ENCODE measurements at places on chromosomes 2 and 18.

GRCh38 chr2:16615246-16615645 lies 50.4 kb downstream of the CYRIA start:
- no peak for DNase-seq

DNA sequence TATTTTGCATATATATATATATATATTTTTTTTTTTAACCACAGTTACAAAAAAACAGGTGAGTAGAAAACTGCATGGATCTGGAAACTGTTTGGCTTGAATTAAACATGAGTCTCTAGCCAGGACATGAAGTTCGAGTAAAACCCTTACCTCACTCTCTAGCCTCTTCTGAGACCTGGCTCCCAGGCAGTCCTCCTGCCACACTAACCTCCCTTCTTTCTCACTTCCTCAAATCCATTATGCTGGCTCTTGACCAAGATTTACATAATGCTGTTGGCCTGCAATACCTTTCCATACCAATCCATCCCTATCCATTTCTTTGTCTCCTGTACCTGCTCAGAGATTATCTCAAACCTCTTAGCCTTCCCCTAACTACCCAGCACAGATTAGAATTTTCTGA lies 34.0 kb downstream of the PIGN start:
- DNase-seq: no peak

GRCh38 chr2:71882949-71883472 lies 264.7 kb downstream of the CYP26B1 start:
- no peak for DNase-seq

- no peak for DNase-seq
Observed at GRCh38 chr2:191687867-191688266, 9.9 kb downstream of the NABP1 start.

DNA sequence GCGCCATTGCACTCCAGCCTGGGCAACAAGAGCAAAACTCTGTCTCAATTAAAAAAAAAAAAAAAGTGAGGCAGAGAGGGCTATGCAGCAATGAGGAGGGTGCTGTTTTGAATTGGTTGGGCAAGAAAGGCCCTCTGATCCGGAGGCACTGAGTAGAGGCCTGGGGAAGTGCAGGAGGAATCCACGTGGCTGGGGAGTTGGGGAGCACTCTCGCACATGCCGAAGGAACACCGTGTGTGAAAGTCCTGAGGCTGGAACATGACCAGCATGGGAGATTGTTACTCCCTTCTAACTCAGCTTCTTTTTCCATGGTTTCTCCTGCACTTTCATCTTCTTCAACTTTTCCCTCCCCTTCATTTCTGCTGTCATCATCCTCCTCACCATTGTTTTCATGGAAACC lies 347.9 kb upstream of the HS6ST1 start:
- no peak for DNase-seq

DNA sequence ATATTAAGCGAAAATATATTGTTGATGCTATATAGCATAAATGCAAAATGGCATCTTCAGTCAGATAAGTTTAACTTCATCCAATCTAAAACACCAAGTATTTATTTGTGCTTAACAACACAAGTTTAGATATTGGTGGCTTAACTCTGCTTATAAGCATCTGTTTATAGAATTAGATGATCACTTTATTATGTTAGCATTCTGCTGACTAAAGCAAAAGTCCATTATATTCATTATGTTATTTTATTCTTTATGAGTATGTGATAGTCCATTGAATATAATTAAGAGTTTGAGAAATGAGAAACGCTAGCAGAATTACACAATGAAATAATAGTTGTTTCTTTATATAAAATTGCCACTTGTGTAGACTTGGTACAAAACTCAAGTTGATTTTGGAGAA lies 401.2 kb upstream of the CDH7 start:
- DNase-seq: no peak

GRCh38 chr18:26342646-26343045 lies 116.4 kb downstream of the TAF4B start:
- DNase-seq: no peak

DNA sequence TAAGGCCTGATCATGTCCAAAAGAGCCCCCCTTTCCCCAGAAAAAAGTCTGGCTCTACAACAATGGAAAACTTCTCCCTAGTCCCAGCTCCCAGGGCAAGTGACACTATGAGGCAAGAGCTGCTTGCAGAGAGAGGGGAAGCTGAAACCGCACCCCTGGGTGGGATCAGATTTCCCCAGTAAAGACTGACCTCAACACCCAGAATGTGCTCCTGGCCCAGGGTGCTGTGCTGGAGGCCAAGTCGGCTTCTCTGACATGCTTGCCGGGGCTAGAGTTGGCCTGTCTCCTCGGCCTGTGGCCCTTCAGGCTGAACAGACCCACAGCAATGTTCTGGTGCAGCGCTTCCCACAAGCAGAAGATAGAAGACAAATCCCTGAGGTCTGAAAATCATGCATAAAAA lies 18.4 kb upstream of the ST8SIA3 start:
- no peak for DNase-seq

GRCh38 chr2:46471-47345 lies at the start of gene FAM110C:
Gene FAM110C (minus strand): TSS chr2:46505. CDS start chr2:46385, 120 bp downstream.
- DNase-seq: no peak

- no peak for DNase-seq
Observed at GRCh38 chr2:134836986-134837385, 1.4 kb upstream of the ACMSD start.

- DNase-seq: no peak
Observed at GRCh38 chr2:42794271-42795046, 2.1 kb upstream of the HAAO start.

DNA sequence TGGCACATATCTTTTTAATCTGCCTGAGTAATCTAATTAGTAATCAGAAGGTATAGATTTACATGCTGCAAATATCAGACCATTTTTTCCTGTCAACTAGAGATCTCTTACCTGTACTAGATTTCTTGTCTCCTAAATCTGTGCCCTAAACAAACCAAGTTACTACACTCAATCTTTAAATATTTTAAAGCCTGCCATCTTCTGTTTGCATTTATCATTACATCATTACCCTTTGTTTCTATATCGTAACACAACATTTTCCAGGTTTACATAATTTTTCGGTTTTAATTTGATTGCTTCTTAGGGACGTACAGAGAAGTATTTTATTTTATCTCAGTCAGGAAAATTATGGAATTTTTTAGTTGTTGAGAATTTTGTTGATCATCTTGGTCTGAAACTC lies 25.7 kb downstream of the PSMA8 start:
- no peak for DNase-seq

DNA sequence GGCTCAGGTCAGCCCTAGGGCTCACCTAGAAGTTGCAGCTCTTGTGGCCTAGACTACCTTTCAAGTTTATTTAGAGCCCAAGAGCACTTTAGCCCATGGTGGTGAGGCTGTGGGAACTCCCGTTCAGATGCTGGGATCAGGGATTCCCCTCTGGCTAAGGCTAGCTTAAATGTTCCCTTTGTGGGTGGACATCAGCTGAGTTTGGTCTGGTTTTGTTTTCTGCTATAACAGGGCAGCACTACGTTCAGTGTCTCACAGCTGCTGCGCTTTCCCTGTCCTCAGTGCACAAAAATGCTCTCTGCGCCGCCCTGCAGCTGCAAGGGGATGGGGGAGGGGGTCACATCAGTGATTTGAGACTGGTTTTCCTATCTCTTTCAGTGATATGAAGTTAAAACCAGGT lies 170.5 kb upstream of the KCNJ3 start:
- DNase-seq: no peak

DNA sequence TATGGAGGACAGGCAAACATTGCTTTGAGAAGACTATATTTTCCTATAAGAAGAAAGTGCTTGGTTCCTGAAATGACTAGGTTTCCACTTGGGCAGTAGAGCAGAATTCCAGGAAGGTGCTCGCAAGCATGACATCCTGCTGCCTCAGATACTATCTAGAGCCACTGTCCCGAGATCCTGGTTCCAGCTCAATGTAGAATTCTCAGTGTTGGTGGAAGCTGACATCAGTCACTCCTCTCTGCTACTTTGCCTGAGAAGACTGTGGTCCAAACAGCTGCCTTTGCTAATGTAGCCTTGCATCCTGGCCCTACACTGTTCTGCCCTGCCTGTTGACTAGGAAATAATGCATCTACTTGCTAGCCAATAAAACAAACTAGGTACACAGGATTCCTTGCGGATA lies 50.0 kb upstream of the ITGA6 start:
- DNase-seq: no peak

DNA sequence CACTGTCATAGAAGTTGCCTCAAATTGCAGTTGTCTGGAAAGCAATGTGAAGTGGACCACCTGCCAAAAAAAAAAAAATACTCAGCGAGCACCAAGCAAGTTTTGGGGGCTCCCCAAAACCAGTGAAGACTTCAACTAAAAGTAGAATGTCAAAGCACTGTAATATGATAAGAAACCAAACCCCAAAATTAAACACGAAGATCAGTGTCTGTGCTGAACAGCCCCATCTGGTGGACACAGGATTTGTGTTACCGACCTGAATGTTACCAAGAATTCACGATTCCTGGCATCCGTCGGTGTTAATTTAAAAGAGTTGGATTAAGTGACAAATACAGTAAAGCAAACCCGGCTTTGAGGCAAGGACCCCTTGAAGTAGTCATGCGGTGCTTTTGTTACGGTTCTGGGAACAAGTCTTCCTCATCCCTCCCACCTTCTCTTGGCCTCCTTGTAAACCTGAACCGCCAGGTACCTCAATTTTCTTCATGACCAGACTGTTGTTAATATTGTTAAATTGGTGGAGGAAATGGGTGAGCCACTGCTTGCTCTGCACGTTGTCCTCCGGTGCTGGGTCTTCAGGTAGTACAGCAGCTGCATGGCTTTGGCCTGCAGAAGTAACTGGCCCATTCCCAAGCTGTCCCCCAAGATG lies 31.3 kb upstream of the SSB start:
- DNase-seq: no peak

- DNase-seq: no peak
Observed at GRCh38 chr2:147660680-147661079, 184.1 kb upstream of the ACVR2A start.

- no peak for DNase-seq
Observed at GRCh38 chr2:7730449-7730848, 813.2 kb downstream of the RNF144A start.

- no peak for DNase-seq
Observed at GRCh38 chr2:162217598-162217997, 25.6 kb downstream of the FAP start.

- no peak for DNase-seq
Observed at GRCh38 chr18:50651334-50651733, 91.4 kb downstream of the MAPK4 start.

GRCh38 chr2:41707790-41708451 lies 339.9 kb upstream of the PKDCC start:
- no peak for DNase-seq

GRCh38 chr2:223779877-223780276 lies 57.5 kb downstream of the AP1S3 start:
- DNase-seq: peak; percentile 10

GRCh38 chr2:105781274-105781978 lies 36.7 kb downstream of the NCK2 start:
- DNase-seq: no peak

DNA sequence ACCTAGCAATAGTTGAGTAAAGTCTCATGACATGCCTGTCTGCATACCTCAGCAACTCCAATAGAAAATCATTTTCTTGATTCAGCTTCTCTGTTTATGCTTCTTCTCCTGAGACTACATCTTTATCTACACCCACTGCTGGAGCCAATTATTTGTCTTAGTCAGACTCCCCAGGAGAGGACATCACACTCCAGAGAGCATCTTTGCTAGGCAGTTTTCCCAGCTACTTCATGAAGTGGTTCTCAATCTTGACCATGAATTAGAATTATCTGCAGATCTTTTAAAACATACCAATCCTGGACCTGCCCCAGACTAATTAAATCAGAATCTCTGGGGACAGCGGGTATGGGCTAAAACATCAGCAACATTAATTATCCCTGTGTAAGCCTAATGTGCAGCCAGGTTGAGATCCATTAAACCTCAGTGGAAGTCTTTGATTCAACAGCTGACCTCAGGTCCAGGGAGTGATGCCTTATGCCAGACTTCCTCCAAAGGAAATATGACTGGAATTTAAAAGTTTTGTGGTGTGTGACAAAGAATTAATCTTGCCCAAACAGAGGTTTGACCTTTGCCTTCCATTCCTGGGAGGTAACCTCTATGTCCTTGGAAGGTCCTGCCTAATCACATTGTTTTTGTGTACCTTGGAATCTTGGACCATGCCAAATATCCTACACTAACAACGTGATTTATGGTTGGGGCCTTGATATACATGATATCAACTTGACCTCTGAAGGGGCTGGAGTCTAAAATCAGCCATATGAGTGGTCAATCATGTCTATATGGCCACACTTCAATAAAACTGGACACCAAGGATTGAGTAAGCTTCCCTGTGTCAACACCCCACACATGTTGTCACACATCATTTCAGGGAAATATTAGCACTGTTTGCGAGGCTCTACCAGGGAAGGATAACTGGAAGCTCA lies 99.3 kb upstream of the DNAJC10 start:
- DNase-seq: no peak

GRCh38 chr2:119229716-119230115 lies 6.1 kb downstream of the STEAP3 start:
- no peak for DNase-seq

DNA sequence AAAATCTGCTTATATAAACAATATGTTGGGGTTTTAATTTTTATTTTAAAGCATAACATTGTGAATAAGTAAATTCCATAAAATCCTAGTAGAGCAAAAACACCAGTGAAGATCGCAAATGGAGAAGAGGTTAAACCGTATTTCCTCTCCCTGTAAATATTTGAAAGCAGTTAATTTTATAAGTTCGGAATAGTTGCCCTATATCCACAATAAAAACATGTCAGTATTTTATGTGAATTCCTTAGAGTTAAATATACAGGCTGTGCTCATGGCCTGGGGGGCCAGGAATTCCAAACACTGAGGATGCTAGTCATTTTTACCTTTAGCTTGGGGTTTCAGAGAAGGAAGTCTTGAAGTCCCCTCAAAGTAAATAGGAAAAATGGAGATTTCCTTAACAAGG lies 135.0 kb downstream of the FIGN start:
- DNase-seq: no peak

GRCh38 chr2:200851398-200852248 lies 12.8 kb downstream of the CLK1 start:
- DNase-seq: no peak

- no peak for DNase-seq
Observed at GRCh38 chr18:69220529-69220928, 180.2 kb upstream of the DOK6 start.

Measured in GDM1 (cell line).